CD4-positive, alpha-beta T cell treated with Interleukin-15 for 1 hour (primary cell): ENCODE measurements at places on chromosomes 4 and X.

- no peak for DNase-seq
Observed at GRCh38 chrX:129642641-129643040, 12.1 kb downstream of the APLN start.

DNA sequence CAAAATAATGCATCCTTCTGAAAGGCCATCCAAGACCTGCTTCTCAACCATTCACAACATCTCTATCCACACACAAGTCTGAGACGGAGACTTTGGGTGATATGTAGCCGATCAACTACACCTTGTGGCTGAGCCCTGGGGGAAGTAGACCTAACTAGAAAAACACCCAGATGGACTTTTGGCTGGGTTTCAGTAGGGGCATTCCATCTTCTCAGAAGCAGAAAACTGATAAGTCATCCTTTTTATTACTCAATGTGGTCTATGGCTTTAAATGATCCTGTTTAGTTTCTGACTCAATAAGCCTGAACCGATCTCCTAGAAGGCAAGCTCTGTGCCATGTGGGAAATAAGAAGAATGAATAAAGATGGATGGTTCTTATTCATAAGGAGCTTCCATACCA, 82.5 kb upstream of the AFF2 start:
- DNase-seq = no peak

DNA sequence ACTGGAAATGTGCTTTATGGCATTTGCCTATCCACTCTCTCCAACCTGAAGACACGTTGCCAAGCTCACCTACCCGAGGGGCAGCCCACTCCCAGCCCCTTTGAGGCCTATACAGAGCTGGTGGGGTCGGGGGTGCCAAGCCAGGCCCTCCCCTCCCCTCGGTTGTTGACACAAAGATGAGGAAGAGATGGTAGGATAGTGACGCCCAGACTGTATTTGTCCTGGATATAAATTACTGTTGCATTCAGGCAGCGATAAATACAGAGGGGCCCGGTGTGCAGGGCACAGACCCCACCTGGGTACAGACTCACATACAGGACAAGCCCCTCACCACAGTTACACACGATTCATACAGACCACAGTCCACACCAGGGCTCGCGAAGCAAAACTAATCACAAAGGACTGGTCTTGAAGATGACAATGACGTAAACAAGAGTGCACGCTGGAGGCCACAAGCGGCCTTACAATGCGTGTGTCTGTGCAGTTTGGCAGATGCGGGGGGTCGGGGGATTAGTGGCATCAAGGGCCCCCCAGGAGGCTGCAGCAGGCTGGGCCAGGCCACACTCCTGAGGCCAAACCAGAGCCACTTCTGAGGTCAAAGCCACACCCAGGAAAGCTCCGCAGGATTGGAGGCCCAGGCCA, 14.6 kb downstream of the DGKQ start:
- DNase-seq = peak; percentile 4

DNA sequence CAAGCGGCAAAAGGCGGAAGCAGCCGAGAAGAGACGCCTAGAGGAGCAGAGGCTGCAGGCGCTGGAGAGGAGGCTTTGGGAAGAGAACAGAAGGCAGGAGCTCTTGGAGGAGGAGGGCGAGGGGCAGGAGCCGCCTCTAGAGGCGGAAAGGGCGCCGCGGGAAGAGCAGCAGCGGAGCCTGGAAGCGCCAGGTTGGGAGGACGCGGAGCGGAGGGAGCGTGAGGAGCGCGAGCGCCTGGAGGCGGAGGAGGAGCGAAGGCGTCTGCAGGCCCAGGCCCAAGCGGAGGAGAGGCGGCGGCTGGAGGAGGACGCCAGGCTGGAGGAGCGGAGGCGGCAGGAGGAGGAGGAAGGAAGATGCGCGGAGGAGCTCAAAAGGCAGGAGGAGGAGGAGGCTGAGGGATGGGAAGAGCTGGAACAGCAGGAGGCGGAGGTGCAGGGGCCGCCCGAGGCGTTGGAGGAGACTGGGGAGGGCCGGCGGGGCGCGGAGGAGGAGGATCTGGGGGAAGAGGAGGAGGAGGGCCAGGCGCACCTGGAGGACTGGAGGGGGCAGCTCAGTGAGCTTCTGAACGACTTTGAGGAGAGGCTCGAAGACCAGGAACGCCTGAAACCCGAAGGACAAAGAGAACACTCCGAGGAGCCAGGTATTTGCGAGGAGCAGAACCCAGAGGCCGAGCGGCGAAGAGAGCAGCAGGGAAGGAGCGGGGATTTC, 72.9 kb downstream of the AASDH start:
- no peak for DNase-seq

GRCh38 chr4:76322236-76322635, 15.7 kb downstream of the STBD1 start:
- DNase-seq = no peak

- no peak for DNase-seq
Observed at GRCh38 chr4:146585761-146586333, 52.8 kb upstream of the POU4F2 start.

- no peak for DNase-seq
Observed at GRCh38 chr4:182286931-182287330, 43.7 kb downstream of the TENM3 start.

- DNase-seq = no peak
Observed at GRCh38 chr4:184588893-184589292, 60.4 kb downstream of the CASP3 start.

- DNase-seq = no peak
Observed at GRCh38 chrX:133151336-133151735, 54.4 kb upstream of the USP26 start.

- no peak for DNase-seq
Observed at GRCh38 chr4:74317616-74318246, 9.5 kb downstream of the EPGN start.

DNA sequence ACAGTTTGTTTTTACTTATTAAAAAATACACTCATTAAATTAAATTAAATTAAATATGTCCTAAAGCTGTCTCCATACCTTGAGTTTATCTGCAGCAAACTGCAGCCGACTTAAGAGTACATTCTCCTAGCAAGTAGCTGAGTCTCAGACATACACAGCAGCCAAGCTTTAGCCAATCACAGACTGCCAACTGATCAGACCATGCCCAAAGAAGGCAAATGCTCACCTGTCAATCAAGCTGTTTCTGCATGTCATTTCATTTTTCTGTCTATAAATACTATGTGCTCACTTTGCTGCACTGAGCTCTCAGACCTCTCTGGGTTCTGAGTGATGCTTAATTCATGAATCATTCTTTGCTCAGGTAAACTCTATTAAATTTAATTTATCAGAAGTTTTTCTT, 280.9 kb upstream of the EPHA5 start:
- no peak for DNase-seq

- no peak for DNase-seq
Observed at GRCh38 chr4:136763919-136764318, 768.4 kb downstream of the PCDH18 start.

DNA sequence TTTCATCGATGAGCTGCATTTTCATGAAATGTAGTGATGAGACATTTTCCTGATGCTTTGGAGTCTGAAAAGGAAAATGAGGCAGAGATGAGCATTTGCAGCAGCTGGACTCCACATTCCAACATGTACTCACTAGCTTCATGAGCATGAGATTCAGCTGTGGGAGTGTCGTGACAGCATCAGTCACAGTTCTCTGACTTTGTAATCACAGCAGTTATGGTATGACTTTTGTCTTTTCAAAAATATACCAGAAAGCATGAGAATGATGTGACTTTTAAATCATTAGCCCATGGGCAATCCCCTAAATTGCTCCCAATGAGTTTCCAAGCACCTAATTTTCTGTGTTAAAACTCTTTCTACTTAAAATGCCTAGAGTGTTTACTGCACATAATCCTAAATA, 18.3 kb upstream of the MSL3 start:
- no peak for DNase-seq

DNA sequence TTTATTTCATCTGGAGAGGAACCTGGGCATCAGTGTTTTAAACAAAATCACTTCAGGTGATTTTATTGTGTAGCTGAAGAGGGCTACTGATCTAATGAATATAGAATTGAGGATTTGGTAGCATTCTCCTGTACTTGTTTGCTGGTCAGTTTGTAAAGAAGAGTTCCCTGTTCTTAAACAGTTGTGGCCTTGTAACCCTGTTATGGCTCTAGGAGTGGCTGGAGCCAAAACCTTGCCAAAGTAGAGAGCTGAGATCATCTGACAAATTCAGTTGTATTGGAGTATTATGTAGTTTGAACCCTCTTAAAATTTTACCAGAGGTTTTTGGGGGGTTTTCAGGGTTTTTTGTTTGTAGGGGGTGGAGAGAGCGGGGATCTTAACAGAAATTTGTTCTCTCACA, 36.5 kb downstream of the USP9X start:
- no peak for DNase-seq

- peak; percentile 9 for DNase-seq
Observed at GRCh38 chr4:1459722-1460511, 53.7 kb upstream of the NKX1-1 start.

GRCh38 chr4:174260099-174260498, 23.4 kb downstream of the FBXO8 start:
- no peak for DNase-seq
